Cortex of kidney (tissue), 1 donor: ENCODE measurements at places on chromosomes 6 and 20.

DNA sequence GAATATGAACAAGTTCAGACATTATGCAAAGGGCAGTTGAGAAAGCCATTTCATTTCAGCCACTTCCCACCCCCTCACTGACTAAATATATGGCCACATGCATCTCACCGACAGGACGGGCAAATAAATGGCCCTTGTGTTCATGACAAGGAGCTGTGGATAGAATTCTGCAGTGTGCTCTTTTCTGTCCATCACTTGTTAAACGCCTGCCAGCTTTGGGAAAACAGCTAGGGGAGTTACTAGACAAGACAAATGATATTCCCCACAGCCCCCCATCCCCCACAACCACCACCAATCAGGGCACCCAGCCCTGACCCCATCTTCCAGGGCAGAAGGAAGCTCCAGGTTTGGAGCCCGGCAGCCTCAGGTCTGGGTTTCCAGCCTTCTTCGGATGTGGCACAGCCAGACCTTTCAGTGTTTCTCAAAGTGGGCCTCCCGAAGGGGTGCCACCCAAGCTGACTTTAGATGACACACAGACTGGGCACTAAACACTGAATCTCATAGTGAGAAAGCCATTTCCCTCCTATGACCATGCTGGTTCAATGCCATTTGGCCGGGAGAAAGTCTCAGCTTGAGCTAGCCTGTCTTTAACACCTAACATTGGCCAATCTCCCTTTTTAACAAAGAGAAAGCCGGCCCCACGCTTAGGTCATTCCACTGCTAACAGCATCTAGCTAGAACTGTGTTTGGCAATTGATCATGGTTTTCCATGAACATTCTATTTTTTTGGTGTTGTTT is 4.0 kb upstream of the RIPOR3 start:
- no peak for DNase-seq

- no peak for DNase-seq
Measured at GRCh38 chr6:164882236-164882635, 427.2 kb downstream of the C6orf118 start.

DNA sequence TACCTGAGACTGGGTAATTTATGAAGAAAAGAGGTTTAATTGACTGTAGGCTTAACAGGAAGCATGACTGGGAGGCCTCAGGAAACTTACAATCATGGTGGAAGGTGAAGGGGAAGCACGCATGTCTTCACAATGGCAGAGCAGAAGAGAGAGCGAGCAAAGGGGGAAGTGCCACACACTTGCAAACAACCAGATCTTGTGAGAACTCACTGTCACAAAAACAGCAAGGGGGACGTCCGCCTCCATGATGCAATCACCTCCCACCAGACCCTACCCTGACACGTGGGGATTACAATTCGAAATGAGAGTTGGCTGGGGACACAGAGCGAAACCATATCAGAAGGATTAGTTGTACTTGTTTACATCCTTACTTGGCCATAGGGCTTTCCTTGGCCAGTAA is 49.7 kb downstream of the FIG4 start:
- no peak for DNase-seq

- DNase-seq: no peak
Measured at GRCh38 chr20:47561603-47562583, 60.2 kb downstream of the NCOA3 start.

- DNase-seq: no peak
Measured at GRCh38 chr6:133887156-133887879, 1.6 kb upstream of the TCF21 start.

DNA sequence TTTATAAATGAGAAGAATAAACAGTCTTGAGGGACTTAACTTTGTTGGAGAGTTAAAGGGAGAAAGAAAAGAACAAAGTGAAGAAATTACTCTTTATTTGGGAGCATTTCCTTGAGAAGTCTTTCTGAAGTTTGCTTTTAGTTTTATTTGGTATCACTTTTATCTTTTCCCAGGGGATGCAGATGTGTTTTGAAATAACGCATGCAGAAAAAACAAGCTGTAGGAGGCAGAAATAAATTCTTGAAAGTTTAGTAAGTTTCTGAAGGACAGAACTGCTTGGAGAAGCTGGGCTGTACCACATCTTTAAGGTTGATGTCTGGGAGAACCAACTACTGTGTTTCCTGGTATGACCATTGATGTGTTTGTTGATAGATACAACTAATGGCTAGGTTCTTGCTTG is 75.0 kb downstream of the PLCB4 start:
- DNase-seq: no peak

DNA sequence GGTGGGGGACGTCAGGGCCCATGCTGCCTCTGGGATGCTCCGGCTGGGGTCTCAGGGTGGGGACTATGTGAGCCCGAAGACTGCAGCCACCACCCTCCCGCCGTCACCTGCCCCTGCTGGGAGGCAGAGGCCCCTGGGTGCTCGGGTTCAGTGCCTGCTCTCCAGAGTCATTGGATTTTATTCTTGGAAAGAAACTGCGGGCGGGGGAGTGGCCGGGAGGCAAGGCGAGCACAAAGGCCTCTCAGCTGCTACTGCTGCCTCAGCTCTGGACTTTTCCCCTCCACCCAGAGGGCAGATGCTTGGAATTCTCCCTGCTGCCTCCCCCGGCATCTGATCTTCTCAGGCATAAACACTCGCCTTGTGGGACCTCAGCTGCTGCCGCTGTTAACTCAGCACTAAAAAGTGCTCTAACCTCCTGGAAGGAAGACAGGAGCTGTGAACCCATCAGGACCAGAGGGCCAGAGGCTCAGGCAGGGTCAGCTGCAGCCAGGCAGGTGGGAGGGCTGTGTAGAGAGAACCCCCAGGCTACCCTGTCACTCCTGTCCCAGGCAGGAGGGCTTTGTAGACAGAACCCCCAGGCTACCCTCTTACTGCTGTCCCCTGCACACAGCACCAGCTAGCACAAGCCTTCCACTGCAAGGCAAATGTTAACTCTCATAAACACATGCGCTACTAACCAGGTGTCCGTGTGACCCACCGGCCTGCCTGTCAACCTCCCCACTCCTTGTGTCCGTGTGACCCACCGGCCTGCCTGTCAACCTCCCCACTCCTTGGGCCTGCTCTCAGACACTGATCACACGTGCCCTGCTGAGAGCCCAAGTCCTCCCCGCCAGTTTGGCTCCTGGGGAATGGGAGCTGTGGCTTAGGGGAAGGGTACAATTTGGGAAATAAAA is 9.4 kb upstream of the FRMD1 start:
- DNase-seq: no peak

- DNase-seq: no peak
Measured at GRCh38 chr6:166402582-166403277, 20.0 kb upstream of the MPC1 start.

- no peak for DNase-seq
Measured at GRCh38 chr20:63767886-63768285, 28.3 kb downstream of the SLC2A4RG start.

GRCh38 chr6:13180538-13180937 is 147.8 kb downstream of the TBC1D7 start:
- DNase-seq: no peak

DNA sequence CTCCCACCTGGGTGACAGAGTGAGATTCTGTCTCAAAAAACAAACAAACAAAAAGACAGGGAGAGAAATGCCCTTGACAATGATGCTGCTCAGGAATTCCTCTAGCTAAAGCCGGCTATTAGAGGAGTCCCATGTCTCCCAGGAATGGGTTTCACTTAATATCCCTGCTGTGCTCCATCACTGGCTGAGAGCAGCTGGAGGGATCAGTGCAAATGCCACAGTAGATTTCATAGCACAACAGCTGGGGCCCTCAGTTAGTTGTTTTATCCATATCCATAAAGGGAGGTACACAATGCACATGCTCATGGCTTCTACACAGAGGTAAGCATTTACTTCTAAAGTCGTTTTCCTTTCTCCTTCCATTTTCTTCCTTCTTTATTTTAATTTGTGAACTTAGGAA is 742.0 kb upstream of the POU3F2 start:
- no peak for DNase-seq

DNA sequence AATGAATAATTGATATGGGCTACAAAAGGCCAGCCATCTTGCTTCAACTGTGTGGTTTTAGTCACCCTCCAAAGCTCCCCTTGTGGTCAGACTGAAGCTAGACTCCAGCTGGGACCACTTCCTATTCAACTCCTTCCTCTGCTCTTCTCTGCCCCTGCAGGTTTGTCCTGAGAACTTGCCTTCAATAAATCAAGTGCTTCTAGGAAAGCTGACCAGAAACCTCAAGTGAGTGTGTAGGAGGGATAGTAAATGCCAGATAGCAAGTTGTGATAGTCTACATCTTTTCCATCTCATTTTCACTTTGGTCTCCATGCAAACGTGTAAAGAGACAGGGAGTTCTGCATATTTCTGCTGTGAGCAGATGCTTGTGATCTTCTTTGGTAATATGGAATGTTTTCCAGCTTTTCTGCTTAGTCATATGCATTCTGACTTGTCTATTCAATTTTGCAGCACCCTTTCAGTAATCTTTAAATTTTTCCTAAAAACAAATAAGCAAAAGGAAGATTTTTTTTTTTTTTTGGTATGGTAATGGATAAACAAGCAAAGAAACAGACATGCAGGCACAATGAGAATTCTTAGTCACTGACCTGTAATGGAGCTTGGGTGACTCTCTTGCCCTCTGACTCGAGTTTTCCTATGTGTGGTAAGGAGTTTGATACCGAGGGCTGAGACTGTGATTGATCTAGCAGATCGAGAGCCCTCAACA is 201.3 kb upstream of the BTBD3 start:
- no peak for DNase-seq
